Vagina (tissue), 2 donors: ENCODE measurements at places on chromosomes 4 and X. TPM values are rescaled to one million over a fixed set of nuclear protein-coding genes. Genes with fewer than 3 reads are reported as not detected.

- H3K36me3 ChIP-seq = no peaks in the 10 kb centered on the region
- H3K27me3 ChIP-seq = no peaks in the 10 kb centered on the region
- no peaks in the 10 kb centered on the region for H3K4me1 ChIP-seq
- no peak overlapping the region for H3K4me3 ChIP-seq
- DNase-seq = no peak
Measured at GRCh38 chr4:77595364-77595973, 10.2 kb upstream of the CXCL13 start.

The GPC3 gene
- total RNA-seq = 15.5 TPM

- no peaks in the 10 kb centered on the region for H3K36me3 ChIP-seq
- H3K27me3 ChIP-seq = no peaks in the 10 kb centered on the region
- no peak for DNase-seq
- H3K27ac ChIP-seq = no peak overlapping the region
- H3K4me1 ChIP-seq = no peaks in the 10 kb centered on the region
Measured at GRCh38 chr4:99826016-99826415, 9.4 kb downstream of the DAPP1 start.

- no peaks in the 10 kb centered on the region for H3K4me1 ChIP-seq
- H3K4me3 ChIP-seq = no peak overlapping the region
- H3K27me3 ChIP-seq = no peaks in the 10 kb centered on the region
- no peak for DNase-seq
- no peaks in the 10 kb centered on the region for H3K36me3 ChIP-seq
Measured at GRCh38 chrX:85084770-85085393, 81.2 kb downstream of the APOOL start.

- H3K4me3 ChIP-seq = no peak overlapping the region
- H3K27me3 ChIP-seq = no peaks in the 10 kb centered on the region
- no peak overlapping the region for H3K27ac ChIP-seq
Measured at GRCh38 chrX:147079974-147080373, 265.4 kb upstream of the CXorf51A start.

GRCh38 chr4:154985673-154986072 is 204.6 kb downstream of the RBM46 start:
- H3K4me1 ChIP-seq = no peaks in the 10 kb centered on the region
- H3K27me3 ChIP-seq = no peaks in the 10 kb centered on the region
- H3K4me3 ChIP-seq = no peak overlapping the region
- DNase-seq = no peak

The ANXA10 gene
- not detected for total RNA-seq

DNA sequence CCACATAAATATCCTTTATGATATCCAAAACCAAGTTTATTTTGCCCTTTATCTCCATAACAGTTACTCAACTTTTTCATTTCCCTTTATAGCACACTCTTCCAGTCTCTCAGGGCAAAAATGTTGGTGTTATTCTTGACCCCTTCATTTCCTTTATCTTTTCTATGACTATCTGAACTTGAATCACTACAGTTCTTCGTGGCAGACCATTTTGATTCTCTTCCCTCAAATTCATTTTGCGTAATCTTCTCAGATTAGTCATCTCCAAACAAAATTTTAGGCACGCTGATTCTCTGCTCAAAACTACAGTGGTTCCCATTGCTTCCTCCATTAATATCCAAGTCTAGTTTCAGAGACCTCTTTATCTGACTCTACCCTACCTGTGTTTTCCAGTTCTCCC is 26.1 kb downstream of the RUFY3 start:
- DNase-seq = no peak
- no peak overlapping the region for H3K27ac ChIP-seq
- peaks cover 5% of the 10 kb centered on the region for H3K4me1 ChIP-seq
- H3K4me3 ChIP-seq = no peak overlapping the region
- no peaks in the 10 kb centered on the region for H3K36me3 ChIP-seq
- no peaks in the 10 kb centered on the region for H3K27me3 ChIP-seq

- H3K36me3 ChIP-seq = no peaks in the 10 kb centered on the region
- H3K27ac ChIP-seq = no peak overlapping the region
- no peaks in the 10 kb centered on the region for H3K27me3 ChIP-seq
- no peak for DNase-seq
Measured at GRCh38 chr4:81963763-81964020, 410.1 kb downstream of the HNRNPD start.

The NOX1 gene
- not detected for total RNA-seq

GRCh38 chr4:153065276-153065675 is 129.2 kb downstream of the FHDC1 start:
- H3K4me1 ChIP-seq = no peaks in the 10 kb centered on the region
- H3K36me3 ChIP-seq = no peaks in the 10 kb centered on the region

DNA sequence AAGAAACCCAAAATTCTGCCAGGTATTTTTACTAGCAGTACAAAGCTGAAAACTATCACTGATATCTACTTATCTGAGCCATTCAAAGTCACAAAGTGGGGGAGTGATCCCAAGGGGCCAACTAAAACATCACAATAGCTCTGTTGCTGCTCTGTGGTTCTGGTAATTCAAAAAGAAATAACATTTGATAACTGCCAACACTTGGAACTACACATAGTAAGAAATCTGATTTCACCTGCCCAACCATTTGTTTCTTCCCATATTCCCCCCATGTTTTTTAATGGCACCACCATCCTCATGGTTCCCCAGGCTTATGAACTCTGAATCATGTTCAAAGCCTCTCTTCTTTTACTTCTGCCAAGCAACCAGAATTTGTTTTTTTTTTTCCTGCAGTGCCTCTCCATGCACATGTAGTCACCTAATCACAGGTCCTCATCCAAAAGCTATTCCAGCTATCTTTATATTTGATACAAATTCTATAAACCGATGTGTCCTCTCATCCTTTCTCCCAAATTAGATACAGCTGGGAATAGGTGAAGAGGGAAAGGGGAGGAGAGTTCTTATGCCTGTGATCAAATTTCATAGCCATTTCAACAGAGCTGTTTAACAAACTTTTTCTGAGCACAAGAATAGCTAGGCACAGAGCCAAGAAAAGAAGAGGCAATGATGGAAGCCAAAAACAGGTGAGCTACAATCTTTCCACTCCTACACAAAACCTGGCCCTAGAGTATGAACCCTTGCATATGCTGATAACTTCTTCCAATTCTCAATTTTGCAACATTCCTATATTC is 7.7 kb downstream of the AMMECR1 start:
- no peak overlapping the region for H3K27ac ChIP-seq
- DNase-seq = no peak
- H3K4me1 ChIP-seq = no peaks in the 10 kb centered on the region
- H3K36me3 ChIP-seq = no peaks in the 10 kb centered on the region
- no peak overlapping the region for H3K4me3 ChIP-seq

- peaks cover 34% of the 10 kb centered on the region for H3K4me1 ChIP-seq
- no peaks in the 10 kb centered on the region for H3K27me3 ChIP-seq
- H3K27ac ChIP-seq = no peak overlapping the region
- H3K4me3 ChIP-seq = no peak overlapping the region
- no peaks in the 10 kb centered on the region for H3K36me3 ChIP-seq
- no peak for DNase-seq
Measured at GRCh38 chr4:125313497-125313896, 1.3 kb upstream of the FAT4 start.

- H3K4me3 ChIP-seq = no peak overlapping the region
- no peak overlapping the region for H3K27ac ChIP-seq
- H3K4me1 ChIP-seq = no peaks in the 10 kb centered on the region
- no peak for DNase-seq
- H3K27me3 ChIP-seq = no peaks in the 10 kb centered on the region
Measured at GRCh38 chrX:20571611-20572010, 304.9 kb upstream of the RPS6KA3 start.

DNA sequence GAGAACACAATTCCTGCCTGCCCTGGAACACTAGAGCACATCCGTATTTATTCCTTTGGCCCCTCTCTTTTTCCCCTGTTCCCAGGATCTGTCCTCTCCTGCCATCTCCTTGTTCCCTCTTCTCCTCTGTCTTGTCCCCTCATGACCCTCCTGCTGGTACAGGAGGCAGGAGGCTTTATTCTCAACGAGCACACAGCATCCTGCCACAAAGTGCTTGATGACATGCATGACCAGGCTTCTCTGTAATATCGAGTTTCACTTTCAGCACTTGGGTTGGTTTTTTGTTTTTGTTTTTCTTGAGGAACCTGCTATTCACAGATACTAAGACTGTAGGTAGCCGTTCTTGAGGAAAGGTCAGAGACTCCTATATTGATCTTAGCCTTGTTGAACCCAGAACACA is 35.3 kb downstream of the NALF2 start:
- no peaks in the 10 kb centered on the region for H3K36me3 ChIP-seq
- H3K27me3 ChIP-seq = no peaks in the 10 kb centered on the region
- H3K27ac ChIP-seq = no peak overlapping the region
- no peak overlapping the region for H3K4me3 ChIP-seq
- DNase-seq = no peak

The RNF175 gene
- 2.2 TPM for total RNA-seq

The HEPH gene
- total RNA-seq = 8.6 TPM

DNA sequence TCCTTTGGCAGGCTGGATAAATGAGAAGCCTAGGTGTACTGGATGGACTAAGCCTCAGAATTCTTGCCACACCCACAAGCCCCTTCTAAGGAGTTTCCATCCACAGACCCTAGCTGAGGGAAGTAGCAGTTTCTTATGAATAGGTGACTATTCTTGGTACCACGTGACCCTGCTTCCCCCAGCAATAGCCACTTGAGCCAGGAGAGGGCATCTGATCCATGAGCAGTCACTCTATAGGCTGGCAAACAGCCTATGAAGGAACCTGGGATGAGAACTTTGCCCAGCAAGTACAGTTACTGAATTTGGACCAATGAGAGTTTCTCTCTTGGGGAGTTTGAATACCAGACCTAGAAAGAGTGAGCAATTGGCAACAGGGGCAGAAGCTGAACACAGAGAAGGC is 84.0 kb downstream of the RTL9 start:
- H3K27ac ChIP-seq = no peak overlapping the region
- H3K4me1 ChIP-seq = no peaks in the 10 kb centered on the region
- no peaks in the 10 kb centered on the region for H3K36me3 ChIP-seq
- no peak for DNase-seq

GRCh38 chr4:41256131-41256739 is 493 bp upstream of the UCHL1 start:
- H3K27ac ChIP-seq = peak overlapping the region; percentile 17
- no peaks in the 10 kb centered on the region for H3K36me3 ChIP-seq
- H3K4me1 ChIP-seq = peaks cover 22% of the 10 kb centered on the region
- no peak for DNase-seq
- no peaks in the 10 kb centered on the region for H3K27me3 ChIP-seq

DNA sequence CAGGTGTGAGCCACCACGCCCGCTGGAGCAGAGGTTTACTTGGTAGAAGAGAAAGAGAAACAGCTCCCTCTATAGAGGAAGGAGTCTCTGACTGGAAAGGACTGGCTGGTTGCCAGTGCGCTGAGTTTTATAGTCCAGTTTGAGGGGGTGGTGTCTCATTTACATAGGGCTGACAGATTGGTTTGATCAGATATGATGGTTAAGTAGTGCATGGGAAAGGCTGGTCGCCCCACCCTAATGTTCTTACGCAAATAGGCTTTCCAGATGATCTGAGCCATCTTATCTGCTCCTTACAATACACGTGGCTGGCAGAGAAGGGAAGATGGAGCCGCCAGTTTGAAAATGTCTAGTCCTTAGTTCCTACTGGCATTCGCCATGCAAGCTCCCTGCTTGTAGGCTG is 439.5 kb downstream of the NAF1 start:
- DNase-seq = no peak
- H3K4me1 ChIP-seq = no peaks in the 10 kb centered on the region
- no peaks in the 10 kb centered on the region for H3K36me3 ChIP-seq
- no peaks in the 10 kb centered on the region for H3K27me3 ChIP-seq

GRCh38 chr4:122710434-122711308 is 21.8 kb upstream of the BBS12 start:
- H3K27me3 ChIP-seq = no peaks in the 10 kb centered on the region
- no peaks in the 10 kb centered on the region for H3K36me3 ChIP-seq
- no peak overlapping the region for H3K4me3 ChIP-seq
- H3K4me1 ChIP-seq = no peaks in the 10 kb centered on the region
- DNase-seq = no peak
- H3K27ac ChIP-seq = no peak overlapping the region

- H3K4me1 ChIP-seq = peaks cover 23% of the 10 kb centered on the region
- H3K36me3 ChIP-seq = no peaks in the 10 kb centered on the region
- H3K27ac ChIP-seq = no peak overlapping the region
Measured at GRCh38 chr4:122836941-122837340, 10.3 kb downstream of the FGF2 start.

DNA sequence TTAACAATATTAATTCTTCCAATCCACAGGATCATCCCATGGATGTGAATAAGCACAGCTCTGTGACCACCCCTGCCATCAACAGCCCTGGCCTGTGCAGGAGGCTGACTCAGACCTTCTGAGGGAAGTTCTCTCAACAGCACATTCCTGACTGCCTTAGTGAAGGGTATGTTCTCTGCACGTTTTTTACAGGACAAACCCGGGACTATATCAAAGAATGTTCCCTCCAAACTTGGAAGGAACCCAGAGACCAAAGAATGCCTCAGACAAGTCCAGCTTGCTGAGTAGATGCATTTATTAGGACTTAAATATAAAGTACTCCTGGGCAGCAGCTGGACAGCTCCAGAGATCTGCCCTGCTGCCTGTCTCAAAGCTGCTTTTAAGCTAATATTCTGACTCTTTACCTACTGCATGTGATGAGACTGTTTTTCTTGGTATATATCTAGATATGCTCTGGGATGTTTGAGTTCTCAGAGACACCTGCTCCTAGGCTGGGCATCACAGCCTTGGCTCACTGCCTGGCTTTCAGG is 1127.8 kb upstream of the PRKX start:
- no peak for DNase-seq
- no peaks in the 10 kb centered on the region for H3K36me3 ChIP-seq
- H3K27me3 ChIP-seq = no peaks in the 10 kb centered on the region
- H3K4me3 ChIP-seq = no peak overlapping the region
- H3K4me1 ChIP-seq = no peaks in the 10 kb centered on the region
- no peak overlapping the region for H3K27ac ChIP-seq

DNA sequence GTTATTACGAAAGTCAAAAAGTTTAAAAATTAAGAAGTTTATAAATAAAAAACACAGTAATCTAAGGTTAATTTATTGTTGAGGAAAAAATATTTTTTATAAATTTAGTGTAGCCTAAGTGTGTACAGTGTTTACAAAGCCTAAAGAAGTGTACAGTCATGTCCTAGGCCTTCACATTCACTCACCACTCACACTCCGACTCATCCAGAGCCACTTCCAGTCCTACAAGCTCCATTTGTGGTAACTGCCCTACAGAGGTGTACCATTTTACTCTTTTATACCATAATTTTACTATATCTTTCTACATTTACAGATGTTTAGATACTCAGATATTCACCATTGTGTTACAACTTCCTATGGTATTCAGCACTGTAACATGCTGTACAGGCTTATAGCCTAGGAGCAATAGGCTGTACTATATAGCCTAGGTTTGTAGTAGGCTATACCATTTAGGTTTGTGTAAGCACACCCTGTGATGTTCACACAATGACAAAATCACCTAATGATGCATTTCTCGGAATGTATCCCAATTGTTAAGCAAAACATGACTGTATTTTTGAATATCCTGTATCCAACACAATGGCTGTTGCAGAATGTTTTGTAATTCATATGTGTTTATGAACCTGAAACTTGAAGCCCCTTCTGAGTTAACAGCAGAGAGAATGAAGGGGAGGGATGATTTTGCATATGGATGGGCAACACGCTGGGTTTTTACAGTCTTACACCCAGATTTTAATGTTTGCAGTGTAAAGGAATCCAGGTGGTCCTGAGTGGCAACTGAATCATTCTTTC is 3.1 kb downstream of the PPBP start:
- H3K36me3 ChIP-seq = no peaks in the 10 kb centered on the region
- no peaks in the 10 kb centered on the region for H3K4me1 ChIP-seq

GRCh38 chr4:6591313-6591712 is 16.3 kb downstream of the MAN2B2 start:
- H3K27me3 ChIP-seq = no peaks in the 10 kb centered on the region
- no peak overlapping the region for H3K27ac ChIP-seq
- no peak for DNase-seq
- H3K4me1 ChIP-seq = no peaks in the 10 kb centered on the region
- no peaks in the 10 kb centered on the region for H3K36me3 ChIP-seq
